Activated CD4-positive, alpha-beta memory T cell treated with anti-CD3 and anti-CD28 coated beads for 36 hours (primary cell): ENCODE measurements at places on chromosomes 6 and 20.

DNA sequence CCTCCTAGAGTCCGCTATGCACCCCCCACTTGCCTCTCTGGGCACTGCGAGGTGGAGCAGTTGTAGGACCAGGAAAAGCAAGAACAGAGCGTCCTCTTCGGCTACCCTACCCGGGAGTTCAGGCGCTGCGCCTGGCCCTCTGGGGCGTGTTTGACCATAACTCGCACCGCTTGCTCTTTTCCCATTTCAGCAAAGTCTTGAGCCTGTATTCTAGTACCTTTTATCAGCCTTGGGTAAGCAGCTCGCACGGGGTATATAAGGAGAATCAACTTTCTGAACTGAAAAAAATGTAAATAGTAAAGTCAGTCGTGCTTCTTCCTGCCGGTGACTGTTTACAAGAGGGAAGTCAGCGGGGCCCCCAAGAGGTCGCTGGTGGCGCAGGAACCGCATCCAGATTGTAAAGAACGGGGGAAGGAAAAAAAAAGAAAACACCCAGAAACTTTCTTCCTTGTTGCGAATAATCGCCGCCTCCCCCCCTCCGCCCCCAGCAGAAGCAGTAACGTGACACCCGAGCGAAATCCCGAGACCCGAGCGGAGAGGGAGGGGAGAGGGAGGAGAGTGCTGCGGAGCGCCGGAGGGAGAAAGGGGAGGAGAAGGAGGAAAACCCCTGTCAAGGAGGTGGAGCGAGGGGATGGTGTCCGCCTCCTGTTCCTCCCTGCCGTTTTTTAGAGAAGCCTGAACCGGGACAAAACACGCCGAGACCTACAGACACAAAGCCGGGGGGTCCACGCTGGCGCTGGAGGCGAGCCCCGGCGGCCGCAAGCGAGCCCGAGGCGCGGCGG is at the start of gene UST:
UST (plus strand) TSS at position 668 of the 782 bp plus-strand sequence. CDS start 401 bp downstream, outside the sequence.
- peak; percentile 79 for DNase-seq

GRCh38 chr20:8155812-8156211 is 23.7 kb downstream of the PLCB1 start:
- DNase-seq, result no peak

GRCh38 chr6:152267967-152268845 is 369.0 kb downstream of the SYNE1 start:
- no peak for DNase-seq

- DNase-seq, result no peak
These were observed 32.2 kb downstream of the MMUT start for GRCh38 chr6:49430866-49431265.

DNA sequence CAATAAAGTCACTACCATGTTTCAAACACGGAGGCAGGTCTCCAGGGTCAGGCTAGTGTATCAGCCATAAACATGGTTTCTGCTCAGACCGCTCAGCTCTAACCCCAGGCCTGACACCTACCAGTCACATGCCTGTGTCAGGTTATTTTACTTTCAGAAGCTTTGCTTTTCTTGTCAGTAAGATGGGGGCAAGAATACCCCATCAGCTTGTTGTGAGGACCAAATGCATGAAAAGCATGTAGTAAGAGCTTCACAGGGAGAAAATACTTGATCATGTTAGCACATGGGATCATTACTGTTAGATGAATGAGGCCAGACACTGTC is 65.2 kb upstream of the PIM1 start:
- DNase-seq, result no peak

DNA sequence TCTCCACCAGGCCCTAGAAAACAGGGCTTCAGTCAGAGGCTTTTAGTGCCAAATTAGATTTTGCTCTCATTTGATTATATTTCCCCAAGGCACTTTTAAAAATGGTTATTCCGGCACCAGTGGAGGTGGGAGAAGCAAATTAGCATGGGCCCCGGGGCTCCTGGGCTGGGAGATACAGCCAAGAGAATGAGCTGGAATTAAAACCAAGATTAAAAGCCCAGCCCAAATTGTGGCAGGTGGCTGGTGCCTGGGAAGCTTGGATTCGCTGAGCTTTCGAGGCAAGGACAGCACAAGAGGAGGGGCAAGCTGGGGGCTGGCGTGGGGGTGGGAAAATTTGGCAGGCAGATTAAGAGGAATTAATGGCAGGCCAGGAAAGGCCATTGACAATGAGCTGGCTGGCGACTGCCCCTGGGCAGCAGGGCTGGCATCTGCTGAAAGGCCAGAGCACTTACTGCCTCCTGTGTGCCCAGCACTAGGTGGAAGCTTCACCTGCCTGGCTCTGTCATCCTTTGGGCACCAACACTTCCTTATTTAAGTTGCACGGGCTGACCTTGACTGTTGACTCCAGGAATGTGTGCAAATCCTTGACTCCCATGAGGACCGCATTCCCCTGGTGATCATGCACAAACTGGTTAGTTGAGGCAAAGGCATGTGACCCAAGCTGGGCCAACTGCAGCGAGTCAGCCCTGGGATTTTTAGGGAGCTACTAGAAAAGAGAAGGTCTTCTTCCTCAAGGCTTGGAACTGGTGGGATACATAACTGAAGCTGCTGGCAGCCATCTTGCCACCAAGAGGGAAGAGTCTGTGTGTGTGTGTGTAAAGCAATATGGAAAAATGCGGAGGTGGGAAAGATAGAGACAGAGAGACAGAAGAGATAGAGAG is 76.1 kb downstream of the SULF2 start:
- no peak for DNase-seq

DNA sequence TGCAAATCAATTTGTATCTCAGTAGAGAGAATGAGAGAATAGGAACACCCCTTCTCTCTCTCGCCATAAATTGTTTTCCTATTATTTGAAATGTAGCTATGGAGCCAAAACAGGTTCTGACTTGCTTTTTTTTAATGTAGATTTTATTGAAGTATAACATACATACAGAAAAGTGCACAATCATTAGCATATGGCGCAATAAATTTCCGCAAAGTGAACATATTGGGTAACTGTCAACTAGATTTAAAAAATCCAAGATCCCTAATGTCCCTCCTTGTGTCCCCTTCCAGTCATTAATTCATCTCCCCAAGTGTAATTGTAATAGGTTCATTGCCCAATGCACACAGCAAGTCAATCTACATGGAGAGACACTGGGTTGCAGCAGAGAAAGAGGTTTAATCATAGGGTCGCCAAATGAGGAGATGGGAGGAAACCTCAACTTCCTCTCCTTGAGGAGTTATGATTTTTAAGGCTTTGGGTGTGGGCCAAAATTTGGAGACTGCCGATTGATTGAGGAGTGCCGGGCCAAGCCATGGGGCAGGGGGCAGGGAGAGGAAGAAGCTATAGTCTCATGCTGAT is 43.3 kb upstream of the TGM3 start:
- no peak for DNase-seq

- DNase-seq, result no peak
These were observed 5.5 kb downstream of the DNAJC5 start for GRCh38 chr20:63900413-63900812.

- no peak for DNase-seq
These were observed 91.9 kb downstream of the TCP11 start for GRCh38 chr6:35049156-35049735.

- DNase-seq, result no peak
These were observed 11.3 kb upstream of the NSFL1C start for GRCh38 chr20:1477896-1478490.

DNA sequence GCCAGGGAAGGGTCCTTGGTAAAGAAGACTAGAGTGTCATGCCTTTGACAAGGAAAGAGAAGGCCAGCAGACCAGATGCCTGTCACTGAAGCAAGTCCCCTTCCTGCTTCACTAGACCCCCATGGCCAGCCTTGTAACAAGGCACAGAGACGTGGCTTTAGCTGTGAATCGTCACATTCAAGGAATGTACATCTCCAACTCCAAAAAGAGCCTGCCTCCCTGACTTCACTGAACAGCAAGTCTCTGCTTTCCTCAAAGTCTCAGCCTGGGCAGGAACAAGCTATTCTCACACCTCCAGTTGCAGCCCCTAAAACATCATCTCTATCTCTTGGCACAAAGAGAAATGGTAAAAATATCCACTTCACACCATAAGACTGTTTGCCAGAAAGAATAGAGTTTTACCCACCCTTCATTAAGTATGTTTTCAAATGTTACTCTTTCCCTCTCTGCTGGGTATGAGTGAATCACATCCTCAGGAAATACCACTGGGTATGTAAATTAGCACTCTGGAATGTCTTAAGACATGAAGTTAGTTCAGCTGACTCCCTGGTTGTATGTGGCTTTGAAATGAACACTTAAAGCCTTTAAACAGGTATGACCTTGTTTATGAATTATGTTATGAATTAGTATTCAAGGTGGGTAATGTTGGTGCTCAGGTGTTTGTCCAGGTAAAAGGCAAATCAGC is 46.4 kb upstream of the NT5E start:
- DNase-seq, result no peak

- DNase-seq, result peak; percentile 20
These were observed 41.2 kb downstream of the SLX4IP start for GRCh38 chr20:10476319-10476724.

DNA sequence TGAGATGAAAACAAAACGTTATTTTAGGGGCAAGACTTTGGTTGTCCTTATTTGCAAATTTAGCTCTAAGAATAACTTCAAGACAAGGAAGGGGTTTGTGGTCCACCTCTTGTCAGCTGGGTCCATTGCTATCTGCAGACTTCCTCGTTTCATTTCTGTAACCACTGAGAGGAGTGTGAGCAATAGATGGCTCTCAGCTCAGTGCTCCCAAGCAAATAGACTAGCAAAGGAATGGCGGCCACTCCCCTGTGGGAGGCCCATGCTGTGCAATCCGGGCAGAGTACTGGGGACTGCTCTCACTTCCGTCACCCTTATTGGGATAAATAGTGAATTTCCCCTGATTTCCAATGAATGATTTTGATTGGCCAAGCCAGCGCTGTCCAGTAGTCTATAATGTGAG is 176.6 kb downstream of the ZDHHC14 start:
- no peak for DNase-seq

- DNase-seq, result no peak
These were observed 141.8 kb upstream of the KCNG1 start for GRCh38 chr20:51164731-51165130.

DNA sequence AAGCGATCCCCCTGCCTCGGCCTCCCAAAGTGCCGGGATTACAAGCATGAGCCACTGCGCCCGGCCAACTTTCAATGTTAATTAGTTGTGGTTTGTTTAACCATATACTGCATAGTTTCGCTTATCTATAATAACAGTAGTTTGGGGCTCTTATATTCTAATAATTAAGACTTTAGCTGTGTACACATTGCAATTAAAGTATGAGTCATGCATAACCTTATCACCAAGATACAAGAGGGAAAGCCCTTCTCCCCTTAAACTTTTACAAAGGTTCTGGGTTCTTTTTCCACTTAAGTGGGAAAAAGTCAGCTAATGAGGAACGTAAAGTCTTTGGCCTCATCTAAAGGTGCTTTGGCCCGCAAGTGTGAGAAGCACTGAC is 3.2 kb upstream of the MCCD1 start:
- no peak for DNase-seq

DNA sequence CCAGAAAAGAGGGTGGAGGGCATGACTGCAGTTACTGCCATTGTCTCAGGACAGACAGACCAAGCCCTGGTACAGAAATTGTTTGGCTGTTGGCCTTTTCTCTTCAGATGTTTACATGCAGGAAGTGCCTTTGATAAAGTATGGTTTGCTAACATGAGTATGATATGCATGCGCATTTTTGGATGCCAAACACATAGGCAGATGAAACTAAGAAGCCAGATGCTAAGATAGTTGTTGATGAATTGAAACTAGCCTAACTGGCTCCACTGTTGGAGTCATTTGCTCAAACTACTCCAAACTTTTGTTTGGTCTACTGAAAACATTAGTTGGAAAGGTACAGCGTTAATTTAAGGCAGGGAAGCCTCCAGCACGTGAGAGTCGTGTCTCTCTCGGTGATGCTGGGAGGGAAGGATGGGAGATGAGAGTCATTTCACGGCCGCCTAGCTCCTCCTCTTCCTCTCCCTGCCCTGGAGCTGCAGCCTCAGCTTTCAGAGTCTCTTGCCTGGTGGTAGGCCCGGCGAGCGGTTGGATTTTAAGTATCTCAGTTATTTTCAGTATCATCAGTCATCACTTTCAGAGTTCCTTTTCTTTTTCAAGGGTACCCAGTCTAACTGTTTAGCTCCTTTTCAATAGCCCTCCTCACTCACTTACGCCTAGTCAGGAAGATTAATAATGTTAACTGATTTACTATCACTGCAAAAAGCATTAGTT is 29.7 kb downstream of the RREB1 start:
- DNase-seq, result peak; percentile 83

DNA sequence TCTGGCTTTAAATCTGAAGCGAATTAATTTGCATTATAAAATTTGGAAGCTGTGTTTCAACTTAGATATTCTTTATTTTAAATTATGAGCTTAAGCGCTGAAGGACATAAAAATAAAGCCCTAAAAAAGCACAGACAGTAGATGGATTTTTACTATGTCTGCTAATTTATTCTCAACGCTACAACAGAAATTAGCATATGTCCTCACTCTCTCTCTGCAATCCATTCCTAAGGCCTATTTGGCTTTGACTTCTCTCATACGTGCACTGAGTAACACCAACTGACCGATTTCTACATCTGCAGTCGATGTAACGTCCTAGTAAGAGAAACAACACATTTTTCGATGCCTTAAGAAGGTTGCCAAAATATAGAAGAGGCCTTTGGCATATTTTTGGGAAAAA is 23.7 kb downstream of the HEBP2 start:
- no peak for DNase-seq

DNA sequence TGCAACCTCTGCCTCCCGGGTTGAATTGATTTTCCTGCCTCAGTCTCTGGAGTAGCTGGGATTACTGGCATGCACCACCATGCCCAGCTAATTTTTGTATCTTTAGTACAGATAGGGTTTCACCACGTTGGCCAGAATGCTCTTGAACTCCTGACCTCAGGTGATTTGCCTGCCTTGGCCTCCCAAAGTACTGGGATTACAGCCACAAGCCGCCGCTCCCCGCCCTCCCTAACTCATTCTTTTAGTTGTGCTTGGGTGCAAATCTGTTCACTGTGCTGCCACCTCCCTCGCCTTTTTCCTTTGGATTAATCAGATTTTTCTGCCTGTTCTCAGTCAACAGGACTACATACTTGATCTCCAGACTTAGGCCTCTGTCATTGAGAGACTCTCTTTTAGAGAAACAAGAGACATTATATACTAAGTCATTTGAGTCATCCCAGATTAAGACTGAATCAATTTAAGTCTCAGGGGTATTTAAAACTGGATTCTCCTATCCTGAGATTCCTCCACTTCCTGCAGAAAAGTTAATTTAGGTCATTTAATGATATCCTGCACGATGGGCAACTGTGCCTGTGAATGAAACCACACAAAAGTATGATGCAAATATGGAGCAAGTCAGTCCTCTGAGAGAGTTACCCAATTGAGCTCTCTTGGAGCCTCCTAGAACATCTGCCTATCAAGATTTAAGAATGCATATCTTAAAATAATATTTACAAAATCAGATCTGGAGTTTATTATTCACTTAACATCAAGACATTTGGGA is 136.1 kb upstream of the THEMIS start:
- DNase-seq, result no peak

DNA sequence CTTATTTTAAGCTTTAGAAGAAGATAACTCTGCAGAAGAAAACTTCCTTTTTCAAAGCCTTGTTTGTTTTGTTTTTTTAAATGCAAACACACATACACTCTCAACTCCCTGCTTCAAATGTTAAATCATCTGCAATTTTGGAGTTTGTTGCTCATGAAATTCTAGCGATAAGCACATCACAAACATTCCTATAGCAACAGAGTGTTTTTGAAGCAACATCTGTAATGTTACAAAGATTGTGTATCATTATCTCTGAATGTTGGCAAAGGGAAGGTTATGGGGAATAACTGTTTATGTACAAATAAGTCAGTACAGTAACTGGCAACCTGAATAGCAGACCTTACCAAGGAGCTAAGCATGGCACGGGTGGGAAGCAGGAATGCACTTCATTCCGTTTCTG is 84.8 kb upstream of the MRPS10 start:
- no peak for DNase-seq
